ENCODE measurements at places on chromosomes 3 and 15. TPM values are rescaled to one million over a fixed set of nuclear protein-coding genes. Genes with fewer than 3 reads are reported as not detected.

CSTA gene
- total RNA-seq = not detected

- DNase-seq = peak; percentile 77
Observed at GRCh38 chr3:32414522-32415202, 23.0 kb downstream of the CMTM7 start.

GRCh38 chr3:189490749-189491148 is 140.4 kb upstream of the TP63 start:
- no peak for DNase-seq

SPSB4 gene
- not detected for total RNA-seq

GRCh38 chr15:20353966-20354883 is 187.4 kb downstream of the GOLGA6L6 start:
- DNase-seq = no peak

PRR20G gene
- total RNA-seq = not detected

GRCh38 chr3:15361494-15362214 is 29.3 kb upstream of the SH3BP5 start:
- DNase-seq = peak; percentile 52

DNA sequence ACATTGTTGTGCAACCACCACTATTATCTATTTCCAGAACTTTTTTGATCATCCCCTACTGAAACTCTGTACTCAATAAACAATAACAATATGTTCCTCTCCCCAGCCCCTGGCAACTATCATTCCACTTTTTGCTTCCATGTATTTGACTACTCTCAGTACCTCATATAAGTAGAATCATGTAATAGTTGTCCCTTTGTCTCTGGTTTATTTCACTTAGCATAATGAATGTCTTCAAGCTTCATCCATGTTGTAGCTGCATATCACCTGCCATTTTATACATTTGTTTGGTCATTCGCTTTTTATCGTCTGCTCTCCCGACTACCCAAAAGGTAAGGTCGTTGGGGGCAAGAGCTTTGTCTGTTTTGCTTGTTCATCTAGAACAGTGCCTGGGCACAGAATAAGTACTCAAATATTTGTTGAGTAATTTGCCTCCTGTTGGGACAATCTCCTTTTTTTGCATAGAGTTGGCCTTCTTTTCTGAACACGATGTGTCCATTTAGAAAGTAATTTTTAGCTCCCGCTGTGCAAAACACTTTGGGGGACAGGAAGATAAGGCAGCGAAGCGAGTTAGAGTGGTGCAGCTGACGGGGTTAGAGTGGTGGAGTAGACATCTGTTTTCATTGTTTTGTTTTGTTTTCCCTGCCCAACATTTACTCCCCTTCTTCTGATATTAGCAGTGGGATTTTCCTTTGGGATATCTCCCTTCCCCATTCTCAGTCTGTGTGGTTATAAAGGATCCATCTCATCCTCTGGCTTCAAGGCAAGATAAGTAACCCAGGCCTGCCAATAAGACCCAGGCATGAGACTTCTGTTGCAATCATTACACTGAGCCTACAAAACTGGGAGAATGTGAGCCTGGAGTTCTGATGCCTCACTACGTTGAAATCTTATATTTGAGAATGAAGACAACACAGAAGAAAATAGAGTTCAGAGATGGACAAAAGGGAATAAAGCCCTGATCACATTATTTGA is 83.4 kb upstream of the RNU6-1 start:
- DNase-seq = peak; percentile 21

- DNase-seq = no peak
Observed at GRCh38 chr15:61661791-61662190, 398.5 kb downstream of the VPS13C start.

- DNase-seq = no peak
Observed at GRCh38 chr3:120741320-120741719, 996 bp downstream of the RABL3 start.

GRCh38 chr3:43025423-43025822 is 46.3 kb downstream of the GASK1A start:
- no peak for DNase-seq

DNA sequence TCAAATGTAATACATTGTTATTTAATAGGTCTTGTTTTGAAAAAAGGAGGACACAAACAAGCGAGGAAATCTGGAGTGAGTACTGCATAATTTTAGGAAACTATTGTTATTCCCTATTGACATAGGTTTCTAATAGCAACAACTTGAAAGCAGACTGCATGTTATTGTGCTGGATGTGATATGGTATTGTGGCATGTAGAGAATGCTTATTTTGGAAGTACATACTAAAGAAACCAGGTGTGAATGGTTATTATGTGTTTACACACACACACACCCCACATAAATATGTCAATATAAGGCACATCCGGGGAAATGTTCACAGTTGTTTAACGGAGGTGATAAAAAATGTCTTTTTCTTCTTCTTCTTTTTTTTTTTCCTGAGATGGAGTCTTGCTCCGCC is 5.9 kb upstream of the MORF4L1 start:
- DNase-seq = no peak

- DNase-seq = peak; percentile 27
Observed at GRCh38 chr15:38883987-38884386, 319.4 kb upstream of the RASGRP1 start.

ARNT2 gene
- total RNA-seq = 14.7 TPM

DNA sequence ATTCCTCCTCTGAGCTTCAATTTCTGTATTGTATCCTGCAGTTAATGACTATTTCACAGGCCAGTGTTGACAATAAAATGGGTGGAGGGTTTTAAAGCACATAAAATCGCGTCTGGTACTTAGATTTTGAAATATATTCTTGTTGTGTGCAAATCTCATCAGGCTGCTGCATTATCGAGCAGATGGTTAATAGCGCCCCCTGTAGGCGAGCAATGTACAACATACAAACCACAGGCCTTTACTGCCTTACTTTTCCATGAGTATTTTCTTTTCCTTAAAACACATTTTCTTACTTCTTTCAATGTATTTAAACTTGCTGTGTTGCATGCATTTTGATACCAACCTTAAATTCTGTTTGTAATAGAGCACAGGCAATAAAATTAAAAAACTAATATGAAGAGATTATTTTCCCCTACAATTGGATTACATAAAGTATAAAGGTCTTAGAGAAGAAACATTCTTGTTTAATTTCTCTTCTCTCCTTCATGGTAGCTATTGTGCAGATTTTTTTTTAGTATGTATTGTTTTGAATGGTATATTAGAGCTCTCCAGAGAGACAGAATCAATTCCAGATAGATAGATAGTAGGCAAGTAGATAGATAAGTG is 608.4 kb downstream of the CADM2 start:
- peak; percentile 29 for DNase-seq

DNA sequence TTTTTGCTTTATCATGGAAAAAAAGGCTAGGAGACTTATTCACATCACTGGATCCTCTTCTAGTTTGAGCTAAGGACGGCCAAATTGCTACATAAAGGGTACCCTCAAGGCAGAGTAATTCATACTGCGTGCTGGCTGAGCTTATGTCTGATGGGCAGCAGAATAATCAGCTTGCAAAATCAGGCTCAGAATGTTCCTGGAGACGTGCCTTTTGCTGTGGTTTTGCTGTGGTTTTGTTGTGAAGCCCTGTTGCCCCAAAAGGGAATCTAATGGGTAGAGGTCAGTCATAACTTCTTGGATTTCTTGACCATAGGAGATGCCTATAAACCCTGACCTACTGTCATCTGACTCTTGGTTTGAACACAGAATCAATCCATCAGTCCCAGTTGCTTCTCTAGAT is 189.9 kb downstream of the SOX2 start:
- no peak for DNase-seq

DNA sequence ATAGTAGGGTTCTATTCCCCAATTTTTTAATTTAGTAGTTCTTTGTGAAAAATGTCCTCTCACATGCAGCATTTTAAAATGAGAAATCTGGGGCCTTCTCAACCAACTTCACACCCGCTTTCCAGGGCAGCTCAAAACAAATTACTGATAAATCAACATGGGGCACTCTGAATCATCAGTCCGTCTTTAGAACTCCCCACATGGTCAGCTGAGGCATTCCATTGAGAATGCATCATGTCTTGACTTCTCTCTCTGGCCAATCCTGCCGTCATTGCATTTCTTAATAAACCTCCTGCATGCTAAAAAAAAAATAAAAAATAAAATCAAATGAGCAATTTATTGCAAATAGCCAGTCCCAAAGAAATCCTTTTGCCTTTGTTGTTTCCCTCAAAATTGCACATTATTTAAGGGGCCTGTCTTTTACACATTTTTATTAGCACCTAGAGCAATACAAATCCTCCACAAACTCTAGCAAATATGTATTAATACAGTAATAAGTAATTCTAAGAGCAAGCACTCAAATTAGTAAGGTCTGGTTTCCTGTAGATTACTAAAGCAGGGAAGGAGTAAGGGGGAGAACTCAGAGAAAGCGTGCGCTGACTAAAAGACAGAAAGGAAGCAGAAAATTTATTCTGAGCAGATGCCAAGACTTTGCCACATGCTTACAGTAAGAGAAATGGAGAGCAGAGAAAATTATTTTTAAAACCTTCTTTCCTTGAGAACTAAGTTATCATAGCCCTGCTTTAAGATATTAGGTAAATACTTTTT is 175.7 kb downstream of the TNIK start:
- DNase-seq = peak; percentile 98

SLC22A13 gene
- total RNA-seq = under 0.01 TPM

- peak; percentile 85 for DNase-seq
Observed at GRCh38 chr3:128378631-128379347, 87.9 kb downstream of the DNAJB8 start.

- DNase-seq = no peak
Observed at GRCh38 chr3:179223548-179223947, 27.4 kb downstream of the KCNMB3 start.

DNA sequence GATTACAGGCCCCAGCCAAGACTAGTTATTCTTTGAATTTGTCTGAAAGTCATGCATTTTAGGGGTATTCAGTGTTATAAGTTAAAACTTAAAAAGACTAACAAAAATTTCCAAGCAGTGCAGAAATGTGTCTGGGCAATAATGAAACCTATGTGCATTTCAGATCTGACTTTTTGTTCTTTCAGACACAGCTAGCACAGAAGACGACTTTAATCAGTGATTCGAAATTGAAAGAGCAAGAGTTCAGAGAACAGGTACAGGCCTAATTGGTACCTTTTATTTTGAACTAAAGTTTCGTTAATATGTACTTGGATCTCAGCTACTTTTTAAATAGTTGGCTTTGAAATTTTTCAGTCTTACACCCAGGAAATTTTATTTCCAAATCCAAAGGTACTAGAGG is 163.1 kb upstream of the LRRFIP2 start:
- DNase-seq = no peak

CPNE9 gene
- not detected for total RNA-seq

ACAP2 gene
- 35.1 TPM for total RNA-seq

All from IMR-90 (cell line).